A549 treated with Mapracorat at 1 μM for 4 hours (cell line): ENCODE measurements at places on chromosomes 4 and X. TPM values are rescaled to one million over a fixed set of nuclear protein-coding genes. Genes with fewer than 3 reads are reported as not detected.

The IL21 gene
- total RNA-seq, result not detected in 5 replicates

The NHS gene
- total RNA-seq, result 2.1 to 3.1 TPM (median 2.3 TPM) in 5 replicates

The NAA11 gene
- not detected in 5 replicates for total RNA-seq

The F8A1 gene
- total RNA-seq, result 60.9 to 97.0 TPM (median 93.1 TPM) in 5 replicates

The SPANXD gene
- not detected in 5 replicates for total RNA-seq

The GAGE12J gene
- total RNA-seq, result not detected in 5 replicates

The SMIM10 gene
- 0.08 to 0.11 TPM (median 0.09 TPM) in 5 replicates for total RNA-seq

The TMEM31 gene
- not detected in 5 replicates for total RNA-seq

The TMEM150C gene
- 0.53 to 1.4 TPM (median 1.0 TPM) in 5 replicates for total RNA-seq

The AFF2 gene
- 0.02 TPM in 1 of 5 replicates, not detected in the others for total RNA-seq

The PPP1R2C gene
- not detected in 5 replicates for total RNA-seq

The CCDC110 gene
- 0.34 TPM in 1 of 5 replicates, not detected in the others for total RNA-seq

The FNIP2 gene
- total RNA-seq, result 4.8 to 6.5 TPM (median 6.3 TPM) in 5 replicates

The USP17L24 gene
- not detected in 5 replicates for total RNA-seq

The EREG gene
- total RNA-seq, result 12.6 to 18.5 TPM (median 16.3 TPM) in 5 replicates

The GLRB gene
- 0.59 to 1.2 TPM (median 1.1 TPM) in 5 replicates for total RNA-seq

The CENPI gene
- 9.3 to 15.5 TPM (median 14.3 TPM) in 5 replicates for total RNA-seq

The MTNR1A gene
- 0.36 to 1.2 TPM (median 0.58 TPM) in 5 replicates for total RNA-seq

The FAM120C gene
- 4.0 to 6.3 TPM (median 4.9 TPM) in 5 replicates for total RNA-seq

The TBC1D14 gene
- total RNA-seq, result 31.5 to 40.1 TPM (median 36.5 TPM) in 5 replicates

The TMPRSS11D gene
- total RNA-seq, result not detected in 5 replicates

The EVC gene
- 7.7 to 12.2 TPM (median 10.2 TPM) in 5 replicates for total RNA-seq

The DCHS2 gene
- total RNA-seq, result 0.02 to 0.09 TPM in 2 of 5 replicates, not detected in the others

The TMEM156 gene
- total RNA-seq, result 18.6 to 22.7 TPM (median 20.8 TPM) in 5 replicates

The CENPVL3 gene
- 0.08 to 0.22 TPM (median 0.21 TPM) in 5 replicates for total RNA-seq

The CENPU gene
- 22.2 to 25.3 TPM (median 24.1 TPM) in 5 replicates for total RNA-seq

The HSD17B10 gene
- total RNA-seq, result 169 to 204 TPM (median 188 TPM) in 5 replicates

The DCTD gene
- total RNA-seq, result 73.1 to 80.4 TPM (median 74.1 TPM) in 5 replicates

The PLAC8 gene
- total RNA-seq, result 0.55 to 1.1 TPM (median 0.89 TPM) in 5 replicates

The NSG1 gene
- 7.1 to 9.4 TPM (median 8.5 TPM) in 5 replicates for total RNA-seq

The FAT4 gene
- 1.7 to 2.7 TPM (median 2.0 TPM) in 5 replicates for total RNA-seq

The SRPX2 gene
- 2.1 to 3.4 TPM (median 2.7 TPM) in 5 replicates for total RNA-seq

The HPGDS gene
- not detected in 5 replicates for total RNA-seq

The NOX1 gene
- total RNA-seq, result 0.07 to 0.14 TPM (median 0.10 TPM) in 3 of 5 replicates, not detected in the others

The AR gene
- total RNA-seq, result 2.7 to 3.8 TPM (median 3.1 TPM) in 5 replicates

The GAB3 gene
- 0.37 to 1.3 TPM (median 0.67 TPM) in 5 replicates for total RNA-seq

The RENBP gene
- 0.19 TPM in 2 of 5 replicates, not detected in the others for total RNA-seq

The SPANXB1 gene
- total RNA-seq, result 1.3 to 3.9 TPM (median 2.5 TPM) in 5 replicates

The TMEM165 gene
- 49.3 to 64.2 TPM (median 54.5 TPM) in 5 replicates for total RNA-seq

The NLGN3 gene
- total RNA-seq, result 0.89 to 1.1 TPM (median 1.1 TPM) in 5 replicates

The GYPA gene
- total RNA-seq, result not detected in 5 replicates

The TEX13D gene
- total RNA-seq, result not detected in 5 replicates

The STBD1 gene
- 10.4 to 12.7 TPM (median 10.7 TPM) in 5 replicates for total RNA-seq

The CLGN gene
- 4.5 to 5.5 TPM (median 5.3 TPM) in 5 replicates for total RNA-seq

The SPANXN1 gene
- total RNA-seq, result not detected in 5 replicates

The ADAM29 gene
- total RNA-seq, result not detected in 5 replicates

The SHROOM2 gene
- 0.73 to 0.89 TPM (median 0.88 TPM) in 5 replicates for total RNA-seq

The TRAPPC2 gene
- 6.2 to 8.1 TPM (median 6.9 TPM) in 5 replicates for total RNA-seq

The NPY2R gene
- not detected in 5 replicates for total RNA-seq

The ETDB gene
- not detected in 5 replicates for total RNA-seq

The ADGRG2 gene
- 8.7 to 11.1 TPM (median 10.5 TPM) in 5 replicates for total RNA-seq

The CXCL13 gene
- total RNA-seq, result not detected in 5 replicates

The CNKSR2 gene
- total RNA-seq, result 1.8 to 3.0 TPM (median 2.3 TPM) in 5 replicates

The FAM9B gene
- total RNA-seq, result not detected in 5 replicates

The JCHAIN gene
- total RNA-seq, result 0.17 to 0.21 TPM (median 0.20 TPM) in 3 of 5 replicates, not detected in the others
